ENCODE measurements at places on chromosomes 1 and 21.
A peak's percentile ranks its signal among the peaks of the same experiment; 100 is the strongest.

DNA sequence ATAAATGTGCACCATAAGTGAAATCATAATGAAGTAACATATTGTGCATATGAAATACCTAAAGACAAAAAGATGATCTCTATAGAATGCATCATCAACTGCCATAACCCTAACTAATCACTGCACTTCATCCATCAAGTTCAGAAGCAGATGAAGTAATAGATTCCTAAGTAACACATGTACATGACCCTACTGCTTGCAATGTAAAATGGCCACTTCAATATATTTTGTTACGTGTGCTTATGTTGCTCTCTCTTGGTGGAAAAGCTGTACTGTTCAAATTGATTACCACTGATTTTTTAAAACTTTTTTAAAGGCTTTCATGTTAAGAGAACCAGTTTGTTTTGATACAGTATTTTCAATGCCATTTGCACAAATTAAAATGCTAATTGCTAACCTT, 141.8 kb downstream of the TTLL7 start:
- DNase-seq, result no peak

GRCh38 chr1:115134850-115135480, 45.7 kb upstream of the TSPAN2 start:
- DNase-seq, result no peak

DNA sequence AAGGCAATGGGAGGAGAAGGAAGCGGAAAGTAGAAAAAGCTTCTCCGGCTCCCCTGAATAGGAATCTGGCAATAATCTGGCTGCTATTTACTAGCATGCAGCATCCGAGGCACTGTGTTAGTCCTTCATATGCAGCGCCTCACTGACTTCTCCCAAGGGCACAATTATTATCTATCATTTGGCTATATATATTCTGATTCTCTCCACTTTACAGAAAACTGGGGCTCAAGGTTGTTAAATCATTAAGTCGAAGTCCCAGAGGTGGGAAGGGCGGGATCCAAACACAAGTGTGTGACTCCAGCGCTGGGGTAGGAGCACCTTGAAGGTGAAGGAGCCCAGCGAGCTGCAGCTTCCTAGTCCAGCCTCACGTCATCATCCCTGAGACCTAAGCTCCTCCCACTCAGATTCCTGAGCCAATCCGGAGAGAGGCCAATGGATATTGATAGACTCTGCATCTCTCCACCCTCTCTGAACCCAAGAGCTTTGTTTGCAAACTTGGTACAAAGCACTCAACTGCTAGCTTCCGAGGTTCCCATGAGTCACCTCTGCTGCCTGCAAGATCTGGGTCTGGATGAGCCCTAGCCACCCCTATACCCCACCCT, 16.6 kb upstream of the EYA3 start:
- no peak for DNase-seq

- DNase-seq, result no peak
Measured at GRCh38 chr1:87155170-87155569, 173.5 kb upstream of the LMO4 start.

DNA sequence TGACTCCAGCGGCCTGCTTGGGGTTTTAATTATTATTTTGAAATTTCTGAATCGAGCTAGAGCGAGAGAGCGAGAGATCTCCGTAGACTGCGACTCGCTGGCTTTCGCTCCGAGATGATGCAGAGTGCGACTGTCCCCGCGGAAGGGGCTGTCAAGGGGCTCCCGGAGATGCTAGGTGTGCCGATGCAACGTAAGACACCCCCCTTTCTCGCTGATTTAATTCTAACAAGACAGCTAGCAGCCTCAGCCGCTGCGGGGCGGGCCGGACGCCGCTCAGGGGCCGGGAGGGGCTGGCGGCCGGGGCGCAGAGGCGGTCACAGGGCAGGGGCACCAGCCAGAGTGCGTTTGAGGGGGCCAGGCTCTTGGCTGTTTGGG, 339 bp downstream of the LHX4 start:
- no peak for DNase-seq

GRCh38 chr21:41795726-41796125, 28.9 kb upstream of the RIPK4 start:
- DNase-seq, result no peak

DNA sequence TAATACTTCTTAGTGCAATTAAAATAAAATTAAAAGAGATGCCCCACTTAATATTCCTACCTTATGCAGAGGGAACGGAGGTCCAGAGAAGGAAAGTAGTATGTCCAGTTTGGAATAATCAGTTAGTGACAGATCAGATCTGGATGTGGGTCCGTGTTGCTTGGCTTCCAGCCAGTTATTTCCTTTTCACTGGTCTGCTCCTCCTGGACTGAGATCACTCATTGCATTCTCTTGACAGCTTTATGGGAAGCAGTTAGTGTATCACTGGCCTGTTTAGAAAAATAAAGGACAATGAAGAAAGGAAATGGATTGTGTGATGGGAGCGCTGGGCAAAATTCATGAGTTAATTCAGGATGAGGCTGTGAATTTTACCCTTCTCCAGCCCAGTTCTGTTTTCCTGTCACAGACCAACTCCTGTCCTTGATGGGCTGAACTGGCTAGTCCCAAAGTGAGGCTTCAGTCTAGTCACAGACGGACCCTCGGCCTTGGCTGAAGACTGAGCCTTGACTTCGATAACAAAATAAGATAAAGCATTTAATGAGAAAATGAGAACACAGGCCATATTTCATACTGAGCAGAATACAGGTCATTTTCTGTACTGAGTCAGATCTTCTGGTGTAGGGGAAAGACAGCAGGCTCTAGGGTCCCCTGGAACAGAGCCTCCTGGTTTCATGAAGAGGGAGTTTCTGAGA, 85.2 kb upstream of the TRABD2B start:
- no peak for DNase-seq

GRCh38 chr1:96049759-96050409, 671.7 kb upstream of the PTBP2 start:
- no peak for DNase-seq

DNA sequence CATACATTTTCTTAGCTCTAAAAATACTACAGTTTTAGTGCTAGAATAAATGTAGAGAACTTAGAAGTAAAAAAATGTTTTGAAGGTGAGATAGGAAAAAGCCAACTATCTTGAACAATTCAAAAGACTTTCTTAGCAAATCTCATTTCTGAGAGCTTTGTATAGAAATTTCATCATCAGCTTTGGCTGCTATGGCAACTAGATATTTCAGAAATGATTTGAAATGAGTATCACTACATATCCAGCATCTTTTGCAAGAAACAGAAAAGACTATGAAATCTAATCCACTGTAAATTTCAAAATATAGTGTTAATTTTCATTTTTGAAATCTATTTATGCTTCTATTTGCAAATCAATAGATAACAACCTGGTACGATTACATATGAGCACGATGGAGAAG, 57.7 kb downstream of the RGS7 start:
- DNase-seq, result no peak

- no peak for DNase-seq
Measured at GRCh38 chr1:99755664-99756063, 10.8 kb downstream of the FRRS1 start.

DNA sequence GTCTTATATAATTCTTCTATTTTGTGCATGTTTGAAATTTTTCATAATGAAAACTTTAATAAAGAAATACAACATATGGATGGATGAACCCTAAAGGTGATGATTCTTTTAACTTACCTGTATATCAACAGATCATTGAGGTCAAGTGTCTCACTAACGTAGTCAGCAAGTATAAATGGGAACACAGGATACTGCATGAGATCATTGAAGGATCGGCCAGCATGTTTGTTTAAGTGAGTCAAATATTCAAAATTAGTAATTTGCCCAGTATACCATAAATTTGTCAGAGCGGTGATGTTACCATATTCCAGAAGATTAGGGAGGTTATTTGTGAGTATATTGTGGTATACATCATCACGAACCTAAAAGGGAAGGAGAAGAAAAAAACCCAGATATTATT, 71.0 kb upstream of the GNG4 start:
- DNase-seq, result no peak

GRCh38 chr1:115140442-115141144, 51.3 kb upstream of the TSPAN2 start:
- no peak for DNase-seq

DNA sequence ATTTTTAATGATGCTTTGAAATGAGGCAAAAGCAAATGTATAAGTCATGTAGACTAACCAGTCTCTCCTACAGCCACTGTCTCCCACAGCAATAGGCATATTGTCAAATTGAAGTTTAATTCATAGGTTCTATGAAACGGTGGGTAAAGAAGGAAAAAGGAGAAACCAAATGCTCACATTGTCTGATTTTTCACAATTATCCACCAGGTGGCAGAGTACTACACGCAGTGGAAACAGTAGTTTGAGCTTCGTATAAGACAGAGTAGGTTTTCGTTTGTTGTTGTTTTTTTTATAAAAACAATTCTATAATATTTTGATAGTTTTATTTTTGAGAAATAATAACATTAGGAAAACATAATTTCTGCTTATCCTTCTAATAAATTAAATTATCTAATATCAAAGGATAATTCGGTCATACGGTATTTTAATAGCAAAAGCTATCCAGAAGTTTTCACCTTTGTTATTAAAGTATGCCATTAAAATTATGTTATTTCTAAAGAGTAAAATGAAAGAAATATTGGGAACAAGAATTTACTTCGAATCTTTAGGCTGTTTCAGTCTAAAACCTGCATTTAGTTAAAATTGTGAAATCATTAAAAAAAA, 39.1 kb downstream of the TYW3 start:
- peak; percentile 4 for DNase-seq

DNA sequence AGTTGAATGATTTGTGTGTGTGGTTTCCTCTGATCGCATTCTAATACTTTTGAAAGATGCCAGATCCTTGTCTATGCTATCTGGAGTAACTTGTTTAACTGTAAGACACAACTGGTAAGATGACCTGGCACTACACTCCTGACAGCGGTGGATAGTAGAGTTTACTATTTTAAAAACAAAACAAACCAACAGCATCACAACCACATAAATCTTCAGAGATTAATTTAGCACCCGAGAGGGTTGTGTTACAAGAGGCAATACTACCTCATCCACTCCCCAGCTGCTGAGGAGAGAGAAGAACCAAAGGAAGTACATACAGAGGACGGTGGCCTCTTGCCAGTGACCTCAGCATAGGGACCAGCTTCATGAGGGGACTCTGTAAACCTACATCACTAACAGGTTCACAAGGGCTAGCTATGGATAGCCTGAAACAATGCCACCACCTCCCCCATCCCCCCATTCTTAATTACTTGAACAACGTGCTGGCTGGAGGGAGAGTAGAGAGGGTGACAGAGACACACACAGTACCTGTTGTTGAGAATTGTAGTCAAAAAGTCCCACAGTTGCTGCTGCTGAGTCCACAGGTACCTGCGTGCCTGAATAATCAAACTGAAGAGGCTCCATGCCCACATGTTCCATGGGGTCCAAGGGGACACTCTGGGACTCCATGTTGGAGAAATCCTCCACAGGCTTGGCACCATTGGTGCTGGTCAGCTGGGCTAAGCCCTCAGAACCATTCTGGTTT, 73.5 kb downstream of the PUM1 start:
- DNase-seq, result no peak

- DNase-seq, result no peak
Measured at GRCh38 chr1:201570886-201571624, 32.1 kb downstream of the NAV1 start.

GRCh38 chr1:20552728-20553445, 514 bp downstream of the FAM43B start:
- DNase-seq, result no peak

GRCh38 chr1:61013189-61013945, 69.0 kb upstream of the NFIA start:
- DNase-seq, result no peak

DNA sequence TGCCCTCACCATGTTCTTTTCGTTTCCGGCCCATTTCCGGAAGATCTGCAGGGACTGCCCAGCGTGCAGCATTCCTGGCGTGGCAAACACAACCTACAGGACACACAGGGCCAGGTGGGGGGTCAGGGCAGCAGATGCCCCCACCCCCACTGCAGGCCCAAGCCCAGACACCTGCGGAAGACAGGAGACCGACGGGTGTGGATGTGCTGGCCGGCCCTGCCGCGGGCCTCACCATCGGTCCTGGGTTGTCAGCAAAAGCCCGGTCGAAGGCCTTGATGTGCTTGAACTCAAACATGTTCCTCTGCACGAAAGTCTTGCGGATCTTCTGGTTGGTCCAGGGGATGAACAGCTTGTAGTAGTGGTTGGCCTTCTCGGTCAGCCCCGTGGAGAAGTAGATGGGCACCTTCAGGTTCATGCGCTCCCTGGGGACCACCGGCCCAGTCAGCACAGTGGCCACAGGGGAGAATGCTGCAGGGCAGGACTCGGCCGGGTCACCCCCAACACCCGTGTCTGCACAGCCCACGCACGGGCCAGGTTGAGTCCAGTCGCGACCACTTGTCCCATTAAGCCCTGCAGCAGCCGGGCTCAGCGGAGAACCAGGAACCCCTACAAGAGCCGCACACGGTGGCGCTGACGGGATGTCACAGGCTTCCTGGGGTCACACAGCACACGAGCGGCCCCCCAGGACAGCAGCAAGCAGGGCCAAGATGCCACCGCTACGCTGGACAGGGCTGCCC, 5.3 kb downstream of the PUSL1 start:
- DNase-seq, result no peak

GRCh38 chr1:77562596-77563150, 119.8 kb downstream of the ZZZ3 start:
- no peak for DNase-seq

- DNase-seq, result no peak
Measured at GRCh38 chr1:117838911-117839310, 90.5 kb downstream of the GDAP2 start.

DNA sequence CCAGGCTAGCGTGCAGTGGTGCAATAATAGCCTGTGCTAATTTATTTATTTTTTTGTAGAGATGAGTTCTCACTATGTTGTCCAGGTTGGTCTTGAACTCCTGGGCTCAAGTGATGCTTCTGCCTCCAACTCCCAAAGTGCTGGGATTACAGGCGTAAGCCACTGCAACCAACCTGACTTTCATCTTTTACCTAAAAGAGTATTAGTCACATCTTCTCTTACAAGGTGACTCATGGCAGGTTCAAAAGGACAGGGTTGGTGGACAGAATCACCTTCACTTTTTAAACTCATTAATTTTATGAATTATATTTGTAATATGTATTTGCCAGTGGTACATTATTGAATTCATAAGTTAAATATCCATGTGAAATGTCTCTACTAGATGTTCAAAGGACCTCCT, 18.1 kb downstream of the JAM2 start:
- no peak for DNase-seq

GRCh38 chr1:213652109-213652508, 335.7 kb upstream of the PROX1 start:
- DNase-seq, result no peak

DNA sequence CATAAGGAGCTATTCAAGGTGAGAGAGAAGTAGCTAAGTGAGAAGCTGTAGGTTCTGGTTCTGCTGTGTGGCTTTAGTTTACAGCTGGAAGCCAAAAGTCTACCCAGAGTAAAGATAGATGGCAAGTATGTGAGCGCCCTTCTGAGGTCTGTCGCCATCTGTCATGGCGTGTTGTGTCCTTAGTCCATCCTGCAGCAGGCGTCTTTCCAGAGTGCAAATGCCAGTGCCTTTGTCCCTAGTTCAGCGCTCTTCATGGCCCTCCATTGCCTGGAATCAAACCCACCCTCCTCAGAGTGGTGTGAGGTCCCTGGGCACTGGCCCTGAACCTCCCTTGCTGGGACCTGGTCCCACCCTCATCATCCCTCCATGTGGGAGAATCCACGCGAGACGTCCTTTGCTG, 96.6 kb downstream of the ADARB1 start:
- DNase-seq, result no peak

- DNase-seq, result no peak
Measured at GRCh38 chr1:190140644-190141043, 337.0 kb downstream of the BRINP3 start.

GRCh38 chr1:28519946-28520725, 14.3 kb downstream of the RCC1 start:
- DNase-seq, result no peak
